ENCODE measurements at places on chromosomes 4 and X. TPM values are rescaled to one million over a fixed set of nuclear protein-coding genes. Genes with fewer than 3 reads are reported as not detected.

The GLRA2 gene
- total RNA-seq = not detected

DNA sequence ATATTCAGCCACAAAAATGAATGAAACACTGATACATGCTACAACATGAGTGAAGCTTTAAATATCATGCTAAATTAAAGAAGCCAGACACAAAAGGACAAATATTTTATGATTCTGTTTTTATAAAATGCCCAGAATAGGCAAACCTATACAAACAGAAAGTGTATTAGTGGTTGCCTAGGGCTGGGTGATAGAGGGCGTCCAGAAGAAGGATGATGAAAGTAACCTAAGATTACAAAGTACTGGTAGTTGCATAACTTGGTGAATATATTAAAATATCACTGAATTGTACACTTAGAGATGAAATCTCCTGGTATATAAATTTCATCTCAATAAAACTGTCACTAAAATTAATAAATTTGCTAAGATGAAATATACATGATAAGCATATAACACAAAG is 67.5 kb downstream of the FBXW7 start:
- no peak for DNase-seq

DNA sequence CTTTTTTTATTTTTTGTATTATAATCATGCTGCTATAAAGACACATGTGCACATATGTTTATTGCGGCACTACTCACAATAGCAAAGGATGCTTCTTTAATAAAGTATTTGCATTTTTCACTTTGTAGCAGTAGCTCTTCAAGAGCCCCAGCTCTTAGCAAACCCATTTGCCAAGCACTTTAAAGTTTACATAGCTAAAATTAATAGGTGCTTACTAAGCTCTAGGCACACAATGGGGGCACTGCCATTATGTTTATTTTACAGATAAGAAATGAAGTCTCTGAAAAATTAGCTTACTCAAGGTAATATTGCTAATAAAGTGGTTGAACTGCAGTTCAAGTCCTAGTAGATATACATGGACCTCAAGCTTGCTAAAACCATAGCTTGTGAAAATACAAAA is 230.3 kb upstream of the ARHGAP24 start:
- no peak for DNase-seq

The LAMP2 gene
- total RNA-seq = 77.7 TPM

The PDLIM3 gene
- 9.2 TPM for total RNA-seq

- DNase-seq = no peak
Measured at GRCh38 chr4:41865306-41865980, 69.8 kb upstream of the TMEM33 start.

- DNase-seq = no peak
Measured at GRCh38 chr4:185774131-185774653, 37.8 kb downstream of the SORBS2 start.

The TMSB15C gene
- total RNA-seq = 16.9 TPM

Data from mesothelial cell of epicardium (in vitro differentiated cells).